Stimulated activated CD8-positive, alpha-beta memory T cell treated with anti-CD3 and anti-CD28 coated beads, Interleukin-4, amount 100 ng/mL, for 1 hour (primary cell): ENCODE measurements at places on chromosomes 3 and 15.

- DNase-seq = no peak
Observed at GRCh38 chr3:150663461-150663860, 40.3 kb downstream of the ERICH6 start.

- DNase-seq = no peak
Observed at GRCh38 chr15:62847900-62848489, 194.6 kb upstream of the TPM1 start.

DNA sequence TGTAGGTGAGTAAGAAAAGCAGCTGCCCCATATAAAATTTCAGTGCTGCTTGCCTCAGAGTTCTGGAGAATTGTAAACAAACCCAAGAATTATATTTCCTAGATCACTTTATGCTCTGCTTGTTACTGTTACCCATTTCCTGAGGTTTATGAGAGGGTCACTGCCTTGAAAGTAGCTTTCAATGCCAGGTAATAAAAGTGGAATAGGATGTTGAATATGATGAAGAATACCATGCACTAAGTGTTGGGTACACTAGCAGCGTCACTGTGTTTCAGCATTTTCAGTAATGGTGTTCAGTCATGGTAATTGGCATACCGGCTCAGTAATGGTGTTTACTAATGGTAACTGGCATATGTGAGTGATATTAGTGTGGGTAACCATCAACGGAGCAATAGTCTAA lies 449.8 kb upstream of the TPRG1 start:
- no peak for DNase-seq

- DNase-seq = no peak
Observed at GRCh38 chr3:32278714-32279113, 40.2 kb downstream of the CMTM8 start.
